Cardiac atrium fibroblast (primary cell): ENCODE measurements at places on chromosomes 2 and 18. TPM values are rescaled to one million over a fixed set of nuclear protein-coding genes. Genes with fewer than 3 reads are reported as not detected.

The MYCN gene
- total RNA-seq: 0.65 TPM in 1 of 2 replicates, not detected in the other

The ACADL gene
- total RNA-seq: not detected in 2 replicates

The ANO7 gene
- total RNA-seq: 1.6 and 2.0 TPM in 2 replicates

The POU3F3 gene
- not detected in 2 replicates for total RNA-seq

The SPATA3 gene
- not detected in 2 replicates for total RNA-seq

The ZCCHC2 gene
- 9.4 and 10.2 TPM in 2 replicates for total RNA-seq

The DYNAP gene
- not detected in 2 replicates for total RNA-seq

The STARD6 gene
- total RNA-seq: not detected in 2 replicates

The SH3RF3 gene
- total RNA-seq: 8.4 and 9.6 TPM in 2 replicates

The CHRNG gene
- total RNA-seq: not detected in 2 replicates

The DOK6 gene
- total RNA-seq: 0.72 and 3.1 TPM in 2 replicates

The RESP18 gene
- total RNA-seq: not detected in 2 replicates

The RMDN2 gene
- total RNA-seq: 4.0 and 6.5 TPM in 2 replicates

The UGT1A10 gene
- total RNA-seq: not detected in 2 replicates

The ALKAL2 gene
- total RNA-seq: 1.9 TPM in 1 of 2 replicates, not detected in the other

The COLEC11 gene
- 25.6 and 47.5 TPM in 2 replicates for total RNA-seq

The ABHD1 gene
- not detected in 2 replicates for total RNA-seq

The MAP4K4 gene
- 68.4 and 122 TPM in 2 replicates for total RNA-seq

The ANKAR gene
- total RNA-seq: 0.97 and 4.3 TPM in 2 replicates

The REG1B gene
- total RNA-seq: not detected in 2 replicates

The ZNF385B gene
- not detected in 2 replicates for total RNA-seq

The REG3A gene
- total RNA-seq: not detected in 2 replicates

The HPCAL1 gene
- total RNA-seq: 14.6 and 21.5 TPM in 2 replicates

The OXER1 gene
- total RNA-seq: not detected in 2 replicates

The SLC30A3 gene
- not detected in 2 replicates for total RNA-seq

The SCYGR6 gene
- not detected in 2 replicates for total RNA-seq
